Epithelial cell of esophagus (primary cell): ENCODE measurements at places on chromosomes 7 and 10.
A peak's percentile ranks its signal among the peaks of the same experiment; 100 is the strongest.

DNA sequence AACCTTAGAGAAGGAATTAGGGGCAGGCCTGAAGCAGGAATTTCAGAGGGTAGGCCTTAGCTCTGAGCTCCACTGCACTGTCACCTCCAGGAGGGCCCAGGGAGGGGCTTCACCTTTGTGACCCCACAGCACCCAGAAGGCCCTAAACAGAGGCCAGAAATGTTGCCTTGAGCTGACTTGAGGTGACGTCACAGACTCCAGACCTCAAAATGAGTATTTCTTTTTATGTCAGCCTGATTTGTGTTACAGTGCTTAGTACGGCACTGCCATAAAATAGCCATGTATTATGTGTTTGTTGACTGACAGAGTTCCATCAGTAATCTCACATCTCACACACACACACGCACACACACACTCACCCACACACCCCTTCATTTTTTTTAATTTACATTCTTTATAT is 211.2 kb downstream of the CCDC3 start:
- DNase-seq: no peak

- DNase-seq: peak; percentile 91
These were observed 3.2 kb downstream of the PARP12 start for GRCh38 chr7:140059273-140060242.

DNA sequence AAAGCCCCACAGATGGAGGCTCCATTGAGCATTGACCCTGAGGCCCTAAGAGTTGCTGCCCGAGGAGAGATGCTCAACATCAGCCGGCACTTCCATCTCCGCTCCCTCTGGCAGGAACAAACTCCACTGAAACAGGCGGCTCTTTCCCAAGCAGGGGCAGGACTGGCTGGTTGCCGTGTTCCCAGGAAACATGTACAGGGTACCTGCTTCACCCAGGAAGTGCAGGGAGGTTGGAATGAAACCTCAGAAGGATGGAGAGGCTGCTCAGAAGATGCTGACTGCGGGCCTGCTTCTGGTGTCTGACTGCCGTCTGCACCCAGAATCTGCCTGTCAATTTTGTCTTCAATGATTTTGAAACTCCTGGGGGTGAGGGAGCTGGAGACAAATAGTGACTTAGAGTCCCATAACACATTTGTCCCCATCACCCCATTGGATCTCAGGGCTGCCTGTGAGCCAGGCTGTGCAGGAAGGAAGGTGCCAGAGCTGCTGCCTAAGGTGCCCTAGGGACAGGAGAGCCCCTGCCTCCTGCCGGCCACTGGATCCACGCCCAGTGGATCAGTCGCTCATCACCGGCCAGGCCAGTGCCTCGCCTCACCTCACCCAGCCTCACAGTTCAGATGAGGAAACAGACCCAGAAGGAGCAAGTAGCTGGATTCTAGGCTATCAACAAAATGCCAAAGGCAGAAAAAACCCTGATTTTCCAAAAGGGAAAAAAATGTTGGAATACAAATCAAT is 237.3 kb downstream of the PTPRN2 start:
- DNase-seq: no peak

DNA sequence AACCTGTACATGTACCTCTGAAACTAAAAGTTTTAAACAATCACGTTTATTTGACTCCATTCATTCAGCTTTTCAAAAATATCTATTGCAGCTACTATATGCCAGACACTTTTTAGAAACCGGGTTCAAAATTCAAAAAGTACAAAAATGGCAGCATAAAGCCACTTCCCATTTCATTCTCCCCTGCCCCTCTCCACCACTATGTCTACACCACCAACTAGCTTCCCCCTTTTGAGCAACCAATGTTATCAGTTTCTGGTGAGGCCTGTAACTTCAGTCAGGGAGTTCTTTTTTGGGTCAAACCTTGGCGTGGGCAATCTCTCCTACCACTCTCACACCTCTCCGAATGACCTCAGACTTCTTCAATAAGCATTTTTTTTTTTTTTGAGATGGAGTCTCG is 11.5 kb upstream of the HHEX start:
- no peak for DNase-seq

GRCh38 chr10:130606001-130606405 is 469.8 kb downstream of the GLRX3 start:
- DNase-seq: no peak

GRCh38 chr7:111787741-111788140 is 225.4 kb upstream of the IMMP2L start:
- DNase-seq: no peak

DNA sequence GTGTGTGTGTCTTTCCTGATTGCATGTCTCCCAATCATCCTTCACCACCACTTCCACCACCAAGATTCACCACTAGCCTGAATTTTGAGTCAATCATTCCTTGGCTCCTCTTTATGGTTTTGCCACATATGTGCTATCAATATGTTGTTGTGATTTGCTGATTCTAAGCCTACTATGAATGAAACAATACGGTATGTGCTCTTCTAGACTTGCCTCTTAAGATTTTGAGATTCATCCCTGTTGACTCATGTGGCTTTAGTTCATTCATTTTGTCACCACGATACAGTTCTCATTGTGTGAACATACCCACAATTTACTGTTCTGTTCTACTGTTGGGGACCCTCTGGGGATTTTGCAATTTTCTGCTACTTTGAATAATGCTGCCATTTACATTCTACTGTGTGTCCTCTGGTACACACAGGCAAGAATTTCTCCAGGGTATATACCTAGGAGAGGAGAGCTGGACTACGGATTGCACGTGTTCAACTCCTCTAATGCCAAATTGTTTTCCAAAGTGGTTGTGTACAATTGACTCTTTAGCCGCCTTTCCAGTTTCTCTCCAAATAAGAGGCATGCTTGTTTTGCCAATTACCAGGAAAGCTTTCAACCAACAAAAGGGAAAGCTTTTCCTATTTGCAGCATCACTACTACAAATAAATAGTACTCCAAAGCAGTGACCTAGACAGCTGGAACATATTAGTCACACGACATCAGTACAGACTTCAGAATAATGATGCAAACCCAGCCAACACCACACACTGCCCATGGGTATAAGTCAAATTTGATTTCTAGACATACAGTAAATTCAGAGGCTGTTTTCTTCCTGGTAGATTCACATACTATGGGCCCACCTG is 30.0 kb downstream of the SGMS1 start:
- DNase-seq: peak; percentile 58

DNA sequence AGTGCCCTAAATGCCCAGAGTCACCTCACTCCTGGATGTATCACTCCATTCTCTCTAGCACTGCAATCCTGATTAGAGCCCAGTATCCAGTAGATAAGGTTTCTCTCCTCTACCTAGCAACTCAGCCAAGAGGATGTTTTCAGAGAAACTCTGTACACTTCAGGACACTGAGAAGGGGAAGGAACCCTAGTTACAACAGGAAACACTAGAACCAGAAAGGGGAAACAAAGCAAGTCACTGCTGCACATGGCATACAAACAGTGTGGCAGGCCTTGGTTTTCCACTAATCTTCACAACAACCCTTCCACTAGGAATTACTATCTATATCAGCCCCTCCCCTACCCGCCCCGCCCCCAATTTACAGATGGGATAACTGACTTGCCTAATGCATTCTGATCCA is 1.6 kb downstream of the FAM204A start:
- no peak for DNase-seq

- DNase-seq: no peak
These were observed 194.8 kb downstream of the GRM8 start for GRCh38 chr7:127057918-127058317.

DNA sequence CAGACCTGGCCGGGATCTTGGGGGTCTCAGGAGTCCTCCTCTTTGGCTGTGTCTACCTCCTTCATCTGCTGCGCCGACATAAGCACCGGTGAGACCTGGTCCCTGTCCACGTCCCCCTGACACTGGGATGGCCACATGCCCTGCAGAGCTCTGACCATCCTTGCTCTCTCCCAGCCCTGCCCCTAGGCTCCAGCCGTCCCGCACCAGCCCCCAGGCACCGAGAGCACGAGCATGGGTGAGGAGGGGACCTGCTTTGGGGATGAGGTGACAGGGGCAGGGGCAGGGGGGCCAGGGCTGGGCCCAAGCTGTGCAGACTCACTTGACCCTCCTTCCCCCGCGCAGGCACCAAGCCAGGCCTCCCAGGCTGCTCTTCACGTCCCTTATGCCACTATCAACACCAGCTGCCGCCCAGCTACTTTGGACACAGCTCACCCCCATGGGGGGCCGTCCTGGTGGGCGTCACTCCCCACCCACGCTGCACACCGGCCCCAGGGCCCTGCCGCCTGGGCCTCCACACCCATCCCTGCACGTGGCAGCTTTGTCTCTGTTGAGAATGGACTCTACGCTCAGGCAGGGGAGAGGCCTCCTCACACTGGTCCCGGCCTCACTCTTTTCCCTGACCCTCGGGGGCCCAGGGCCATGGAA is 959 bp downstream of the PVRIG start:
- no peak for DNase-seq

DNA sequence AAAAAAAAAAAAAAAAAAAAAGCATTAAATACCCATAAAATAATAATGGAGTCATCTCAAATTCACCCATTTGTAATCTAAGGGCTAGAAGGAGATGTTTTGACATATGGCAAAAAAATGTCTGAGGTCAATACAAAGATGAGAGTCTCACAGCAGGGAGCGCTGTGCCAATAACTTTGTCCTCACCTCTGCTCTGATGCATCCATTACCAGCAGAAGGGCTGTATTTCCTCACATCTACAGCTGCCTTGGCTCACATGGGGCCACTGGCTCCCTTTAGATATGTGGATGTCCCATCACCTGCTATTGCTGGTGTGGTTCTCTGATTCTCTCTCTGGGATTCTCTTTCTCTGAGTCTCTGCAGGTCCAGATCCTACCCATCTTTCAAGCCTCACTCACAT is 90.3 kb upstream of the FAM133B start:
- DNase-seq: no peak

DNA sequence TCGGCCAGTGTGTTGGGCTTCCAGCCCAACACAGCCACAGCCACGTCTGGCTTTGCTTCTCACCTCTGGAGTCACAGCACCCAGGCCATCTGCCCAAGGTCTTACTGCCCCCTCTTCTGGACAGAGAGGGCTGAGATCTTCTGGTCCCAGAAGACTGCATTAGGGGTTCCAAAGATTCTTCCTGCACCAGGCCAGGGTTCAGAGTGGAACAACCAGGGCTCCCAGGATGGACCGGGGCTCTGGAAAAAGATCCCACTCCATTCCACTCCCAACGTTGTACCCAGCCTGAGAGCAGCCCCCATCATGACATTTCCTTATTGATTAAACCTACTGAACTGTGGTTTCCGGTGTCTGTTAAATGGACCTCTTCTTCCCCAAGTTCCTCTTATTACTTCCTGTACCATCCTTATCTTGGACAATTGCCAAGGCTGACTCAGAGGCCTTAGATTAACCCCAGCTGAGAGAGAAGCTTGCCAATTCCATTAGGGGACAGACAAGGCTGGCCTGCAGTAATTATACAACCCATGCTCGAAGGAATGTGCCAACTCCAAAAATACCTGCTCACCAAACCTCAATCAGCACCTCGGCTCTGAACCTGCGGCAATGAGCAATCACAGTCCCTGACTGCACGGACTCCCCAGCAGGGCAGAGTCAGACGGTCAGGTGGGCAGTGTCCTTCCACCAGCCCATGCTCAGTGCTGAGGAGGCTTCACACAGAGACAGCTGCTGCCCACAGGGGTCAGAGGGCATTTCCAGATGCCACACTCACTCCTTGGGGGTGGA is 47.9 kb upstream of the NPFFR1 start:
- DNase-seq: peak; percentile 94

- no peak for DNase-seq
These were observed 414.7 kb upstream of the NRP1 start for GRCh38 chr10:33749067-33749735.

DNA sequence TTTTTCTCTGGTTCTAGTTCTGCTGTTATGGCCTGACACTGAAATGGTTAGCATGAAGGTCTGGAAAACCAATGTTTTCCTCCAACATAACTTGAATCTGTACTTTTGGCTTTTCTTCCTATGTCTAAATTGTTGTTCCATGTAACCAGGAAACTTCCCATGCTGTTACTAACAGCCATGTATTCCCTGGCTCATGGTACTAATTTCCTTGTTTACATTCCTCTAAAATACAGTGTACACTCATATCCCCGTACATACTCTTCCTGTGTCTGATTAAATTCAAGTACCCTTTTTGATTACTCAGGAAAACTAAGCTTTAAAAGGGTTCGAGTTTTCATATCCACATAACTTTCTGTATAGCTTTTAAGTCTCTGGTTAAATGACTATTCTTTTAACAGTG is 12.3 kb upstream of the ACSM6 start:
- peak; percentile 57 for DNase-seq

GRCh38 chr7:38630720-38631673 is at the start of gene AMPH:
Gene AMPH, minus strand, starts transcription at chr7:38631373. Its CDS starts 22 bp downstream, at chr7:38631351.
- peak; percentile 19 for DNase-seq

DNA sequence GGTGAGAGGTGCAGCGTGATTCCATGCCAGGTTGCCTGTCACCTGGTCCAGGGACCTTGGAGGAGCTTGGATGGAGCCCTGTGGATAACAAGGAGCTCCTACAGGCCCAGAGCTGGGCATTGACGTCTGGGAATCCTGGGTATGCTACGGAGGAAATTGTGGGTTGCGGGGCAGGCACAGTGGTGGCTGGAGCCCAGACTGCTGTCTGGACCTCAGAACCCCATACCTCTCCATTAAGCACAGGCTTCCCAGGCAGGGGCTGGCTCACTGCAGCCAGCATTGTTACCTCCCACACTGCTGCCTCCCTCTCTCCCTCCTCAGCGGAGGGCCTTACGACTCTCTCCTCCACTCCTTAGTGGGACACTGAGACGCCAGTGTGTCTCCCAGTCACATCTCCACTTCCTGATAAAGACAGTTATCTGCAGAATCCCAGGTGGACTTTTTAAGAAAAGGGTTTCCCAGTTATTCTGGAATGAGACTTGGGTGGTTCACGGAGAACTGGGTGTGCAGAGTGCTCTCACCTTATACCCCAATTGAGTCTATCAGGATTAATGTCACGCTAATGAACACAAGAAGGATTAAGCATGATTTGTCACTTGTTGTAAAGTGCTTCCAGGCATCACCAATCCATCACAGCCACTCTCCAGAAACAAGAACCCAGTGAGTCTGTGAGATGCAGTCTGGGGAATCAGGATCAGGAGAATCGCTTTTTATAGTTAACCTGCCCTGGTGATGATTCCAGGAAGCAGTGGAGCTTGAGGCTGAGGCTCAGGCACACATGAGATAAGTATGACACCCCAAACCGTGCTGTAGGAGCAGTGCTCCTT is 309.4 kb downstream of the RPS24 start:
- DNase-seq: no peak

DNA sequence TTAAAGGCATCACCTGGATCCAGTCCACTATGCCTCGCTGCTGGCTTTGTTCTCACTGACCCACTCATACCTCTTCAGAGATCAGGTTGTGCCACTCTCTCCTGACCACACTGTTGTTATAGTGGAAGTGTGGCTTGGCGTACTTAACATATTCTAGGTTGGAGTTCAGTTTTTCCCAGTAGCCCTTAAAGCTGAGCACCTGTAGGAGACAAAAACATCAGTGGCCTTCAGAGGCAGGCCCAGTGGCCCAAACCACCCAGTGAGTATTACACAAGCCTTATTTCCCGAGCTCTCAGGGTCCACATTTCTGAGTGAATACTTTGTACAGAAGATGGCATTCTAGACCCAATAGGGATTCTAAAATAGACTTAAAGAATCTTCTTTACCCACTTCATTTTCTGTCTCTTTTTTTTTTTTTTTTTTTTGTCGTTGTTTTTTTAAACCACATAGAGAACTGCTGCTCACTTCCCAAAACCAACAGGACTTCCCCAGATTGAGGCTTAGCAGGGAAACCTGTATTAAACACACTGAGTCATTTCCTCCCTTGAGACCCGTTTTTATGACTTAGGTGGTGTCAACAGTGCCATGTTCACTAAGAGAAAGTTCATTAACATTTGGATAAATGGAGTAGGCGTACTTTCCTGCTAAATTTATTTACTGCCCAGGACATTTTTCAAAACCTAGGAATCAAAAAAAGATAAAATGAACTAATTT is 85.8 kb downstream of the GSAP start:
- peak; percentile 51 for DNase-seq
